ENCODE measurements at places on chromosomes 16 and 17. TPM values are rescaled to one million over a fixed set of nuclear protein-coding genes. Genes with fewer than 3 reads are reported as not detected.

CCL17 gene
- total RNA-seq, result not detected

GRCh38 chr16:10906482-10906881, 29.5 kb downstream of the CIITA start:
- no peak for DNase-seq

WFIKKN2 gene
- total RNA-seq, result not detected

DNA sequence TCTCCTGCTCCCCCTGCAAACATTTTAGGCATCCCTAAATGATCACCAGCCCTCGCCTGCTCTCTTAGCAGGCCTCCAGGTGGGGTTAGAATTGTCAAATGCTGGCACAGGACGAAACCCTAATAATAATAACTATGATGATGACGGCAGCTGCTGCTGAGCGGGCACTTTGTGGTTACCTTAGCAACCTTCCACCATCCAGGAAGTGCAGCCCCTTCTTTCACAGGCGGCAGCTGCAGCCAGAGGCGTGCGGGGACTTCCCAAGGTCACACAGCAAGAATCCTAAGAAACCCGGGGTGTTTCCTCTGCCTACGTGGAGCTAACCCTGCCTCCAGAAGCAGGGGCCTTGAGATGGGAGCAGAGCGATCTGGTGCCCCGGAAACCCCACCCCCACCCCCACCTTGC, 22.4 kb upstream of the EIF1 start:
- DNase-seq, result peak; percentile 79

DNA sequence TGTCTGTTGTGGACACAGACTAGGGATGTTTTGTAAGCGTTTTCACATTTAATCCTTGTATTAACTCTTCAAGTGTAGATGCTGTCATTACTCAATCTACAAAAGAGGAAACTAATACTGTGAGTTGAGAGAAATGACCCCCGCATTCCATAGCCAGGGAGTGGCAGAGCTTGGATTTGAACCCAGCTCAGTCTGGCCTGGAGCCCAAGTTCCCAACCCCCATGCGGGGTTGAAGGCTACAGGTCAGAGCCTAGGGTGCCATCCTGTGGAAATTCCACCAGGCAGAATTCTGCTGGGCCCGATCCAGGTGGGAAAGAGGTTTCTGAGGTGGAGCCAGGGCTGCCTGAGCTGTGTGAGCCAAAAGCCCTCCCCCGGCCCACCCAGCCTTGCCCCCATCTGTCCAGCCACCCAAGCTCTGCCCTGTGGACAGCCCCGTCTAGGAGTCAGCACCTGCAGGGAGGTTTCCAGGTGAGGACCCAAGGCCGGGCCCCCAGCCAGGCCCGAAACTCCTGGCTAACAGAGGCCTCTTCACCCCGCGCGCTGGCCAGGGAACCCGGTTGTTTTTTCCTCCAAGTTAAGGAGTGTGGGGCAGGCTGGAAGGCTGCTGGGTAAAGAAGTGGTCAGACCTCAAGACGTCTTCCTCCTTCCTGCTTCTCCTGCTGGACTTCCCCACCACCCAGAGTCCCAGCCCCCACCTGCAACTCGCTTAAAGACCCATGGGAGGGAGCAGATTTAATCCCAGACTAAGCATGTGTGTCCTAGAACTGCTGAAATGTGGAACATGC, 5.7 kb downstream of the MMP15 start:
- no peak for DNase-seq

GRCh38 chr16:79542237-79542774, 58.2 kb downstream of the MAF start:
- DNase-seq, result no peak

DNA sequence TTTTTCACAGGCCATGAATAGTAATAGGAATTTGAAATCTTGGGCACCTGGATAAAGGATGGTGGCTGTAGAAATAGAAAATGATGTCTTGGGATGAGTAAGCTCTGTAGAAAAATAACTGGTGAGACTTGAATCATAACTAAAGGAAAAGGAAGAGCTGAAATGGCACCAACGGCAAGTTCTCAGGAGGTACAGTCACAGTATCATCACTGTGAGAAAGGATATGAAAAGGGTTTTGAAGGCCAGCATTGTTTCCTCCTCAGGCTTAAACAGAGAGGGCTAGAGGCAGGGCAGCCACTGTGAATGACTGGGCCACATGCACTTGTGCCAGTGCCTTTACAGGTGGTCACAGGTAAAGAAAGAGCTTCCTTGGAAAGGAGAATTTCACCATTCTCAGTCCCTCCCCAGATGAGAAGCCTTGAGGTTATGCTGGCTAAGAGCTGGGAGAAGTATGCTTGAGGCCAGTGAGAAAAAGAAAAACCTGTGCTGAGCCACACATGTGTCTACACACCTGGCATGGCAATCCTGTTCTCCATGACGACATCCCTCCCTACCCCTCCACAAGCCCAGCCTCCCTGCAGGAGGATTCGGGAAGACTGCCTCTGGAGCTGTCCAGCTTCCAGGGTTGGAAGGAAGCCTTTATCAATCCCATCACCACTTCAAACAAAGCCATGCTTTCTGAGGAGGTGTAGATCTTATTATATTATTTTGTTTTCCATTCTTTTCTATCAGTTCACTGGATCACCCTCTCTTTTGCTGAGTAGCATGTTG, 3.8 kb upstream of the ANKFN1 start:
- no peak for DNase-seq

DNA sequence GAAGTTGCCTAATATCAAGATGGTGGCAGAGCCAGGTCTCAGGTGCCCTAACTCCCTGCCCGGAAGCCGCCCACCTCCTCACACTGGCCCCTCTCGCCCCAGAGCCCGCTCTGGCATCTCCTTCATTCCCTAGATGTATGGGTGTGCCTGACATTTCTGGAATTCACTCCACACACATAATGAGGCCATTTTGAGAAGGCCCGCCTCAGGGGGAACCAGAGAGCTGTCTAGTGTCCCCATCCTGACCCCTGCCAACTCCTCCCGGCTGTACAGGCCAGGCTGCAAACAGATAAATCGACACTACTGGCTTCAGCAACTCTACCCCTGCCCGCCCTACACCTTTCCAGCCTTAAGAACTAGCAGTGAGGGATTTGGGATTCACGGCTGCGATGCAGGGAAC, 7.7 kb downstream of the WNT3 start:
- DNase-seq, result no peak

MLYCD gene
- 2.3 TPM for total RNA-seq

GRCh38 chr16:83727751-83728352, 79.9 kb upstream of the HSBP1 start:
- DNase-seq, result no peak

FBXL16 gene
- total RNA-seq, result 2.8 TPM

DNA sequence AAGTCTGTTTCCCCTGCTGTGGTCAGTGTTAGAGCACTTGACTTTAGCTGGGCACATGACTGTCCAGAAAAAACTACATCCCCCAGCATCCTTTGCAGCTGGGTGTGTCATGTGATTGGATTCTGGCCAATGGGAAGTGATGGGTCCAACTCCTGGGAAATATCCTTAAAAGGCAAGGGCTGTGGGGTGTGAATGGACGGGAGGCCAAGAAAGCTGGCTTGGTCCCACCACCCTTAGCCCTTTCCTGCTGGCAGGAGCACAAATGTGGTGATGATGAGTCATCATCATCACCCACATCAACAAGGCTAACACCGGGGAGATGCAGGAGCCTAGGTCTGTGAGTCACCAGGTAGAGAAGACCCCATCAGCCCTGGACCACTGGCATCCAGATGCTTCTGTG, 341.7 kb downstream of the C16orf95 start:
- no peak for DNase-seq

CACNG3 gene
- total RNA-seq, result not detected

DNA sequence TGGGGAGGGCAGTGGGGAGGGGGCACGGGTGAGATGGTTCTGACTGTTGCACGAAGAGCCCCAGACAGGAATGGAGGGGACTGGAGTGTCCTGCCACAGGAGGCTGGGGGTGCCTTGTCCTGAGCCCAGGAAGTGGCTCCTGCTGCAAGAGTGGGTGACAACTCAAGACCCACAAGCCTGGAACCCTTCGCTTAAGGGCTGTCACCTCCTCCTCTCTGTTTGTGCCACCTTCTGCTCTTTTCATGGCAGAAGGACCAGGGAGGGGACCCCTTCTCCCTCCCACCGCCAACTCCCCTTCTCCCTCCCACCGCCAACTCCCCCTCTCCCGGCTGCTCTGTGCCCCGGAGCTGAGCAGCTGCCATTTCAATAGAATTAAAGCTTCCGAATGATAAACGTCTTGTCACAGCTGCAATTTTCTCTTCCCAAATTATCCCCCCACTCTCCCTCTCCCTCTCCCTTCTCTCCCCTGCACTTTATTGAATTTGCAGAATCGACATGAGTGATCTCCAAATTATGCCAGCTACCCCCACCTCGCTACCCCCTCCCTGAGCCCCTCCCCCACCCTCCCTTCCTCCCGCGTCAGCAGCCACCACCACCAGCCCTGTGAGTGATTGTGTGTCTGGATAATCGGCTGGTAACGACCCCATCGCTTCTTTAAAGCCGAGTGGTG, 13.7 kb downstream of the GJD3 start:
- DNase-seq, result no peak

Measured in activated naive CD4-positive, alpha-beta T cell treated with anti-CD3 and anti-CD28 coated beads, Interleukin-2, amount 50 U/mL, for 72 hours (primary cell).